ENCODE measurements at places on chromosomes 4 and X.

GRCh38 chrX:77938083-77938680, 27.7 kb downstream of the ATP7A start:
- no peak for DNase-seq

DNA sequence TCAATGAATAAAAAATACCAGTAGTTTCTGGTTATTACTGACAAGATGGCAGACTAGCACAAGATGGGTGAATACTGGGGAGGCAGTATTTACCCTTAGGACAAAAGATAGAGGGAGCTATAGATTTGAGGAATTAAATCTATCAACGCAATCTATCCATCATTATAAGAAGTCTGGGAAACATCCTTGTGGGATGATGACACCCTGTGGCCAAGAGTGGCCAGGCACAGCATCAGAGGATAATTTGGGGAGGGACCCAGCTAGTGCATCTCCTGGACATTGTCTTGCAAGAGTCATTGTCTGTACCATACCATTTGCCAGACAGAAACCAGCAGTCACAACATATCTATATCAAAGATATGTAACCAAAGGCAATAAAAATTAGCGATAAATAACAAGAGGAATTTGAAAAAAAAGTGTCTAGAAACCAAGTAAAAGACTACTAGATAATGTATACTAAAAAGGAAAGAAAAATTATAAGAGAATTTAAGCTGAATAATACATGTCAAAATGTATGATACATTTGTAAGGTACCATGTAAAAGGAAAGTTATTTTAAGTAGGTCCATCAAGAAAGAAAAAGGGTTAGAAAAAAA, 22.9 kb downstream of the KCTD8 start:
- DNase-seq: no peak

DNA sequence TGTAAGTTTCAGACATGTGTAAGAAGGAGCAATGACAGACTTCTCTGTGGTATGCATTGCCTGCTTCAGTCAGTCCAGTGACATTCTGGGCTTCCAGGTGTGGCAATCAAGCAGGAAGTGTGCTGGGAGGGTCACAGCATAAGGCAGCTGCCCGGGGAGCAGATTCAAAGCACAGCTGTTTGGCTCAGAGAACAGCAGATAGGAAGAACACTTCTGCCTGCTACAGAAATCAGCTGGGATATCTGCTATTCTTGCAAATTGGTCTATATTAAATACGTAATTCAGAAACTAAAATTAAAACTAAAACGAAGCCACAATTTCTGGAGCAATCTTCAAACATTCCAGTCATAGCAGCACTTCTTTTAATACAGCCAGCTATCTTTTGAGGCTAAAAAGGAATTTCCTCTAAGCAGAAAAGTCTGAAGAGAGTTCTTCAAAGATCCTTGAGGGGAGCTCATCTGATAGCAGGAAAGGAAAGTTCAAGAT, 47.5 kb upstream of the GALNT7 start:
- DNase-seq: no peak

- no peak for DNase-seq
Measured at GRCh38 chr4:148265627-148266026, 176.6 kb downstream of the NR3C2 start.

GRCh38 chr4:4640692-4641091, 98.8 kb upstream of the STX18 start:
- DNase-seq: no peak

DNA sequence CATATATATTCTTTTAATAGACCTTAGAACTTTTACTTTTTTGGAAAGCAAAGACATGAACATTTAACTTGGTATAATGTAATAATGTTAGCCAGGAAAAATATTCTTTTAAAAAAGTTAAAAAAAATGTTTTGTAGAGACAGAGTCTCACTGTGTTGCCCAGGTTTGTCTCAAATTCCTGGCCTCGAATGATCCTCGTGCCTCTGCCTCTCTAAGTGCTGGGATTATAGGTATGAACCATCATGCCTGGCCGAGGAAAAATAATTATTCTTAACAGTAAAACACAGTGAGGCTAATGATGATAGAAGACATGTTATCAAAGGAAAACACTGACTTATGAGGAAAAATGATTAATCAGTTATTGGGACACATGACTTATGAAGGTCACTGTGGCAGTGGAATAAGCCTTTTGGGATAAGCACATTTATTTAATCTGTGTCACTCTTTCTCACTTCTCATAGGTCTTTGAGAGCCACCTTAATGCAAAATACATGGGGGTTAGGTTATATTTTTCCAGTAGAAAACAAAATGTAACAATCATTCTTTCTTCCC, 6.0 kb upstream of the BMP2K start:
- no peak for DNase-seq

DNA sequence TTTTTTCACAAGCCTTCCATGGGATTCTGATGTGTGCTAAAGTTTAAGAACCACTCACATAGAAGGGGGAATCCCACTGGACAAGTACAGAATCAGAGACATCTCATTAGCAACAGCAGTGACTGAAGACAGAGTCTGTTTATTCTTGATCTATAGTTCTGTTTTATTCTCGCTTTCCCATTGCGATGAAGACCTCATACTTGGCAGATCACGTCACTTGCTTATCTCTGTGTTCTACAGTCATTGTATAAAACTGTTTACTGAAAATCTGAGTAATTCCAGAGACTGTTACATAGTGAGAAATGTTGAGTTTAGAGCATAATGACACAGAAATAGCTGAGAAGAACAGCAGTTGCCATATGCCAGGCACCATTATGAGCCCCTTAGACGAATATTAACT, 185.5 kb downstream of the PTTG2 start:
- DNase-seq: no peak

- DNase-seq: no peak
Measured at GRCh38 chr4:68997040-68997439, 45.4 kb upstream of the UGT2A3 start.

DNA sequence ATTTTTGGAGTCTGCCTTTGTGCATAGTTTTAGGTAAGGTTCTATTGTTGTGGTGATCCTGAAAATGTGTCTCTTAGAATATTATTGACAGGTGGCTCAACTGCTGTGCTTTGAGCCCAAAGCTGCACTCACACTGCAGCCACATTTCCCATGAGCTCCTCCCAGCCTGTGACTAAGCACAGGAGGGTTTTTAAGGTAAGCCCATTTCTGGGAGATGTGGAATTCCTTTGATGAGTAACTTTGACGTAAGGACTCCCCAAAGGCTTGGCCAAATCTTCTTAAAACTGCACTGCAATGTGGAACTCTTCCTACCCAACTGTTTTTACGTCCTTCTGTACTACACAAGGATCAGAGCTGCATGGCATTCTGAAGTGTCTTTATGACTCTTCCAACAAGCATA, 20.0 kb upstream of the TMPRSS11A start:
- DNase-seq: no peak

DNA sequence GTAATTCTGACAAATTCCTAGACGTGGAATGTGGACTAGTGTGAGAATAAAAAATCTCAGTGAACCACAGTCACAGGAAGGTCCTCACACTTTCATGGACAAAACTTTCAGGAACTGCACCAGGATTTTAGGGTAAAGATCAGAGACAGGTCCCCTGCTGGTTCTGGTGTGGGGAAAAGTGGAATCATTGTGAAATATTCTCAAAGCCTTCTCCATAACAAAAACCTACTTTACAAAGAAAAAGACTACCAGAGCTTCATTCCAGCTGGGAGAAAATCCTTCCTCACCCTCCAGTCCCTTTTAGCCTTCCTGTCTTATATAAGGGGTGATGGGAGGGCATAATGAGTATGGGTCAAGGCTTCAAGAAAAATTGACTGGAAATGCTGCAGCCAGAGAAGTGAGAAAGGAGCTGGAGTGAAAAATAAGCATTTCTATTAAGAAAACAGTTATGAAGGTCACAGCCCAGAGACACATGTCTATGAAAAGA, 325.8 kb downstream of the ARAP2 start:
- no peak for DNase-seq

DNA sequence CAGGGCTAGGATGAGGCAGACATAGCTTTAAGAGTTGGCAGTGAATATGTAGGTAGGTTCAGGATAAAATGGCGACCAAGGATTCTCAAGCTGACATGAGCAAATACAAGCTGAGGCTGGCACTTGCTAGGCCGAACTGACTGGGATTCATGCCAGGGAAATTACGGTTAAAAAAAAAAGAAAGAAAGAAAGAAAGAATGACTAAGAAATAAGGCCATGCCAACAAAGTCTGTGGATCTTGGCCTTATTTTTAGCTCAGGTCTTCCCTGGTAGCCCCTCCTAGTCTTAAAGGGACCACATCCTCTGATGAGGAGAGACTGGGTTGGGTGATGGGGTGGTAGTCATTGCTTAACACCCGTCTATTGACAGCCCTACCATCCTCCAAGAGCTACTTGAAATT, 64.4 kb upstream of the KLHL13 start:
- no peak for DNase-seq

GRCh38 chr4:47839259-47839658, 1.4 kb upstream of the CORIN start:
- DNase-seq: no peak

GRCh38 chr4:1241936-1242505, 6.9 kb downstream of the CTBP1 start:
- DNase-seq: no peak

DNA sequence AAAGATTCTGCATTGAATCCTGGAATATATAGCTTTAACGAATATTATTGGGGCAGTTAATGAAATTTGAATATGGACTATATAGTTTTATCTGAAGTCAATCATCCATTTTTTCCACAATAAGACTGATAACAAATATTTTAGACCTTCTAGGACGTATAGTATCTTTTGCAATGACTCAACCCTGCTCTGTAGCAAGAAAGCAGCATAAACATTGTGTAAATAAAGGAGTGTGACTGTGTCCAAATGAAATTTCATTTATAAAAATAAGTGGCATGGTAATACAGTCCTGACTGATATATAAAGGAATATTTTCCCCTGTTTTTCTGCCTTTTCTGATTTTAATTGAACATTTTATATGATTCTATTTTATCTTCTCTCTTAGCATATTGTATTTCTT, 947.7 kb upstream of the SLIT2 start:
- no peak for DNase-seq

DNA sequence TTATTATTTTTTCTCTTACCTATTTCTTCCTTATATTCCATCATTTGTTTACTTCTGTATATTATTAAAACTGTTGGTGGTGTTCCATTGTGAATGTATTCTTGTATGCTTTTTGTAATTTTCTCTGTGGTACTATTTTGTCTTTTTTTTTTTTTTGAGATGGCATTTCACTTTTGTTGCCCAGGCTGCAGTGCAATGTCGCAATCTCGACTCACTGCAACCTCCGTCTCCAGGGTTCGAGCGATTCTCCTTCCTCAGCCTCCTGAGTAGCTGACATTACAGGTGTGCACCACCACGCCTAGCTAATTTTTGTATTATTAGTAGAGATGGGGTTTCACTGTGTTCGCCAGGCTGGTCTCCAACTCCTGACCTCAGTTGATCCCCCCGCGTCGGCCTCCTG, 8.6 kb downstream of the KDM6A start:
- DNase-seq: no peak
